ENCODE measurements at places on chromosomes 1 and 21. TPM values are rescaled to one million over a fixed set of nuclear protein-coding genes. Genes with fewer than 3 reads are reported as not detected.

CLEC20A gene
- total RNA-seq: not detected

ZNF593 gene
- total RNA-seq: 30.4 TPM

FOXO6 gene
- 0.23 TPM for total RNA-seq

TSTD1 gene
- 27.3 TPM for total RNA-seq

SAMD11 gene
- total RNA-seq: 3.4 TPM

IL20 gene
- not detected for total RNA-seq

VANGL2 gene
- under 0.01 TPM for total RNA-seq

DNA sequence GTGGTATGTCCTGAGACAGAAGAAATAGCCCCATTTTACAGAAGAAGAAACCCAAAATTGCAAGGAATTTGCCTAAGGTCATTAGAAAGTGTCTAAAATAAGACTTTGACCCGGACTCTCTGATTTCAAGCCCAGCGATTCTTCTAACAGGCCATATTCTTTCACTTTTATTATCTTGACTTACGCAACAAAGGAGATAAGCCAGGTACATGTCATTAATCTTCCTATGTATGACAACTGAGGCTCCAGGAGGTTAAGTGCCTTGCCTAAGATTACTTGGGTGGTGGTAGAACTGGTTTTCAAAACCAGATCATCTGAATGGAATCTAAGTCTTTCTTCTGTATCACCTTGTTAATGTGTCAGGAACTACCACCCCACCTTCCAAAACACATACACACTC is 124.3 kb downstream of the PBX1 start:
- no peak for DNase-seq

GRCh38 chr1:27994060-27994459 is 34.3 kb downstream of the XKR8 start:
- no peak for DNase-seq

- peak; percentile 26 for DNase-seq
Observed at GRCh38 chr1:170704256-170704655, 40.3 kb downstream of the PRRX1 start.

DNA sequence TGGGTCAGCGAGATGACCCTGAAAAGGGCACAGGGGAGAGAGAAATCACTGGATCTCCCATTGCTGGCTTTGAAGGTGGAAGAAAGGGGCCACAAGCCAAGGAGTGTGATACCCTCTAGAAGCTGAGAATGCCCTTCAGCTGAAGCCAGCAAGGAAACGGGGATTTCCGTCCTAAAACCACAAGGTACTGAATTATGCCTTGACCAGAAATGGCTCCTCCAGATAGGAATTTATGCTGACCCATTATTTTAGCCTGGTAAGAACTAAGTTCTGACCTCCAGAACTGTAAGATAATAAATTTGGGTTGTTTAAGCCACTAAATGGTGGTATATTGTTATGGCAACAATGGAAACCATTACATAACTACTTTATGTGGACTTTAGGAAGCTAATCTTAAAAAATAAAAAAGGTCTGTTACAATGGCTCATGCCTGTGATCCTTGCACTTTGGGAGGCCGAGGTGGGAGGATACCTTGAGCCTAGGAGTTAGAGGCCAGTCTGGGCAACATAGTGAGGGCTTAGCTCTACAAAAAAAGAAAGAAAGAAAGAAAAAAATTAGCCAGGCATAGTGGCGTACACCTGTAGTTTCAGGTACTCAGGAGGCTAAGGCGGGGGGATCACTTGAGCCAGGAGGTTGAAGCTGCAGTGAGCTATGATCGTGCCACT is 3.6 kb upstream of the H6PD start:
- DNase-seq: no peak

DNA sequence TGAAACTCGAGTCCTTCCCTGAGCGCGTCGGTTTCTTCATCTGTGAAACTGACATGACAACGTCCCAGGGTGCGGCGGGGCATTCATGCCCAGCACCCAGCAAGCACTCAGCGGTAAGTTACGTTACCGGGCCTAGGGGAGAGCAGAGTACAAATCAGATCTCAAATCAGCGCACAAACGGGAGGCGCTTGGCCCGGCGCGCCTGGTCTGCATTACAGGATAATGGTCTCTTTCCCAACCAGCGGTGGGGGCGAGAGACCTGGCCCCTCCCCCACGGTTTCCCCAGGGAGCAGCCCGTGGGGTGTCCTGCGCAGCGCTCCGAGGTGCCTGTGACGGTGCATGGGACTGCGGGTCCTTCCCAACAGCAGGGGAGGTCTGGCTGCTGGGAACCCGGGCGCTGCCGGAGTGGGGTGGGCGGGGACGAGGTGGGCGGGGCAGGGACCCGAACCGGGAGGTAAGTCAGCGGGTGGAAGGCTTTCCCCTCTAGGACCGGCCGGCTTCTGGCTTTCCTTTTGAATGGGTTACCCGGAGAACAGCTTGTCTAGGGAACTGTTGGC is 1.0 kb downstream of the TMEM51 start:
- DNase-seq: no peak

DNA sequence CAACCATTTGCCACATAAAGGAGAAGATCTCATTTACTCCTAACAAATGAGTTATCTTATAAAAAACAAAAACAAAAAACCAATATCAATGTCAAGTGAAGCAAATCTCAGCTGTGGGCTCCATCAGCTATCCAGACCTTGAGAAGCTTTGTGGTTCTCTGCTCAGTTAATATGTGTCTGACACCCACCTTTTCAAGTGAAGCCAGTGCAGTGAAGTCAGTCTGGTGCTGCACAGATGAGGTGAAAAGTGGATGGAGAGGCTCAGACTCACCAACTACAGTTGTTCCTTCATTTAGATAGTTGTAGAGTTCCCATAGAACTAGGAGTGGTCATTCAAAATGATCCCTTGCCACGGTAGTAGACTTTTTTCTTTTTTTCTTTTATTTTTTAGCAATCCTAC is 106.8 kb downstream of the NTNG1 start:
- DNase-seq: no peak

GRCh38 chr1:115833856-115834255 is 7.1 kb downstream of the NHLH2 start:
- DNase-seq: no peak

DNA sequence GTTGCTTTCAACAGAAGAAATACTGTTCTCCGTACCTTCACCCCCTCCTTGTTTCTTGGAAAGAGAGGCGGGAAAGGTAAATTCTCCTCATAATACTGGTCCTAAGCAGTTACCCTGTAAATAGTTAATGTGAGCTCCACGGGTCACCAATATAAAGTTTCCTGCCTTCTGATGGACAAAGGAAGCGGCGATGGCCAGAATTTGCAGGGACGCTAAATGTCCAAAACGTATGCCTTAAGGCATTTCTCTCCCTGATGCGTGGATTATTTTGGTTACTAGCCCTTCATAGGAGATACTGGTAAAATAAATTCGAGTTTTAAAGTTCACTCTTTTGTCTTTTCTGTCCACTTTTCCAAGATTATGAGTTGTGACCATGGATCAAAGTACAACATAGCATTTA is 898 bp upstream of the PTGS2 start:
- no peak for DNase-seq

DNA sequence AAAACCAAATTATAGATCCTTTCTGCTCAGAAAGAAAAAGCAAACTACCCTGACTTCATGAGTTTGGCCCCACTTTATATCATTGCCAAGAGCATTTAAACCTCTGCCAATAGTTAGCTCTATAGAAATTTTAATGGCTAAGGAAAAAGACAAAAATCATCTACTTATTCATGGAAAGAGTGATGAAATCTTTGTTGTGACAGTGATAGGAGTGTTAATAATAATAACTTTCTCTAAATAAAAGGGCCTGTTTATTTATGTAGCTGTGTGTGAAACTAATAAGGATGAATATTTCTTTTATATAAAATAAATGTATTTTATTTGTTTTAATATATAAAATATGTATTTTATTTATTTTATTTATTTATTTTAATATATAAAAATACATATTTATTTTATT is 6.4 kb downstream of the CHODL start:
- DNase-seq: no peak

GRCh38 chr1:231216498-231216897 is 24.5 kb upstream of the GNPAT start:
- DNase-seq: no peak

DNA sequence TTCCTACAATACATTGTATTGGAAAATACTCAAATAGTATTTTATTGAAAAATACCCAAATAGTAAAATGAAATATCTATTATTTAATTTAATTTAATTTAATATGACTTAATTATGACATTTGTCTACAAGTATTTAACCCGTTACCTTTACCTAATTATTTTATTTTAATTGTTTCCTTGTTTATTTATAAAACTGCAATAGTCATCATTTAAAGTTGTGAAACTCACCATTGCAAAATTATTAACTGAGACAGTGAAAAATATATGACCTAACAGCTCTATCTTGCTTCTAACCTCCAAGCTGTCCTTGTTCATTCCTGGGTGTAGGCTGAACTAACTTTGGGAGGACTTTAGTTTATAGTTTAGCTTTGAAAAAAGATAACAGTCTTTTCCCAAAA is 300.6 kb upstream of the POGK start:
- DNase-seq: no peak

DNA sequence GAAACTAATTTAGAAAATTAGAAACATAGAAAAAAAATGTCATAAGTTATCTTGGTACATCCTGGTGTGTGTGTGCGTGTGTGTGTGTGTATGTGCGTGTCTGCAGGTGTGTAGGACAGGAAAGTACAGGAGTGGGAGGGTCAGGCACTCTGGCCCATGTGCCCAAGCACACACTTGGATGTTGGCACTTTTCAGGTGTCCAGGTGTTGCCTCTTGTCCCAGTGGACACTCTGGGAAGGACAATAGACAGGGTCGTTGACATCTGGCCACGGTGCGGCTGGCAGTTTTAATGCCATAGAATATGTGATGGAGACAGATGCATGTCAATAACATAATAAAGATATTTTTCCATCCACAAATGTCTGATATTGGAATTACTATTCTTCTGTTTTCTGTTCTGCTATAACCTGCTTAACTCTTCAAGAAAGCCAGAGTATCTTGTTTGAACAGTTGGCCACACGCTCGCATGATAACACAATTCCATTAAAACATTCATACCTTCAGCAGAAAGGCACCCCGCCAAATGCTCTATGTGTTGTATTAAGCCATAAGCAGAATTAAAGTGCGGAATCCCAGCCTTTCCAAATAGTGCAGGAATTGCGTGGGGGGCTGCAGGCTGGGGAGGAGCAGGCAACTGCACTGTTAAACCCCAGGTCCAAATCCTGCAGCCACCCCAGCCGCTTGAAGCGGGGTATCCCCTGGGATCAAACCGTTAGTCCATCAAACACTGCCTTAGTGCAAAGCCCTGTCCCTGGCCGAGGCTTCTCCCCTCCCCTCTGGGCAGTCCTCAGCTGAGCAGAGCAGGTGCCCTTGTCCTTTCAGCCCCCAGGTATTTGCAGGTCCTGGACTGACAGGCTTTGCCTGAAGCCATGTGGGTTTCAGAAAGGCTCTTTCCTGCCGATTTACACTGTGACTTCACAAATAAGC is 390.0 kb downstream of the CAMTA1 start:
- DNase-seq: no peak

- no peak for DNase-seq
Observed at GRCh38 chr1:154179946-154180687, 11.8 kb downstream of the TPM3 start.

GRCh38 chr1:111199881-111200801 is at the start of gene DENND2D:
Gene DENND2D, minus strand, starts transcription at chr1:111200646. Its CDS starts 187 bp downstream, at chr1:111200459.
- no peak for DNase-seq

DNA sequence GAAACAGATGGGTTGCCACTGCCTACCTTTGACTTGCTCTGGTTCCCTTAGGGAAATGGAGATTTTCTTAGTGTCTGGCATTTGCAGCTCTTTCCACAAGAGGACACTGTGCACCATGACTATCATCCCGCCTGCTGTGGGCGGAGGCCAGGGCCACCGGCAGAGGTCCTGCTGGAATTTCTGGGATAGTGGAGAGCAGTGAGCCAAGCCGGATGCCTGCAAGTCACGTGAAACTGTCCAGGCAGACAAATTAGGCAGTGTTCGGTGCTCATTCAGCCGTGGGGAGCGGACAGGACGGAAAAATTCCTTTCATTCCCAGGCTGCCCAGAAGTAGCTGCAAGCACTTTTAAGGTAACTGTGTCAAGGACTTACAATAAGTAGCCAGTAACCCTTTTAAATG is 43.4 kb downstream of the IGSF5 start:
- DNase-seq: peak; percentile 57

- no peak for DNase-seq
Observed at GRCh38 chr21:27326301-27326700, 359.4 kb upstream of the ADAMTS5 start.

- peak; percentile 19 for DNase-seq
Observed at GRCh38 chr1:207463021-207463420, 8.9 kb downstream of the CR2 start.

GRCh38 chr1:109160071-109160840 is 46.3 kb downstream of the ELAPOR1 start:
- no peak for DNase-seq

GRCh38 chr21:40902299-40902698 is 55.3 kb upstream of the DSCAM start:
- no peak for DNase-seq

- DNase-seq: peak; percentile 72
Observed at GRCh38 chr1:115929881-115930280, 46.4 kb upstream of the SLC22A15 start.

- no peak for DNase-seq
Observed at GRCh38 chr1:152621993-152622392, 910 bp downstream of the LCE3A start.

- no peak for DNase-seq
Observed at GRCh38 chr1:16321176-16321867, 31.0 kb downstream of the FBXO42 start.

- DNase-seq: no peak
Observed at GRCh38 chr1:156705321-156705917, at the start of gene CRABP2. Gene CRABP2, minus strand, starts transcription at chr1:156705583. Its CDS starts 137 bp downstream, at chr1:156705446.

DNA sequence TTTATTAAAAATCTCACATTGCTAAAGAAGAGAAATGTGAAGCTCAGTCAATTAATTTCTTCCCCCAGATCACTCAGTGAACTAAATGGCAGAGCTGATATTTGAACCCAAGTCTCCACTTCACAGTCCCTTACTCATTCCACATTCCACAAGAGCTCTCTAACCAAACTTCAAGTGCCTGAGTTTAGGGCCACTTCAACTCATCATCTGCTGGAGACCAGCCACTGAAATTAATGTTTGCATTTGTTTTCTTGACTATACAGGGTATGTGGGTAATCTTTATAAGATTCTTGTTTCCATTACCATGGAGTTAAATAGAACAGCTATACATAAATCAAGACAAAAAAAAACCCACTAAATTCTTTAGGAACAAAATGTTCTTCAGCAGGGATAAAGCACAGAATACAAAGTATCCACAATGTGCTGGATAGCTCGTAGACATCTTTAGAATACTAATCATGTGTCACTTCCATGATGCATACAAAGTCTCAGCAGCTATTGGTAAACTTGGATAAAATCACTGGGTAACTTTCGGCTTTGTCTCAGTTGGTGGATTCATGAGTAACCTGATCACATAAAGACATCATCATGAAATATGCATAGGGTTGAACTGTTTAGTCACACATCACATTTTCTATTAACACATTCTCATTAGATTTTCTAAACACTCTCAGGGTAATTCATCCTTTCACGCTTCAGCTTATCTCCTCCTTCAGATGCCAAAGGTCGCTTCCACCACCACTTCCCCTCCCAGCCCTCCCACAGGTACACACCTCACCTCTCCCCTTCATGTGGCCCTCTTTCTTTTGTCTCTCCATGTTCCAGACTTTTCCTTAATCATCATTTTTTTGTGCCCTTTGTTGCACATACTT is 89.8 kb downstream of the LRRC53 start:
- no peak for DNase-seq

GRCh38 chr1:186750257-186750656 is 70.0 kb upstream of the PTGS2 start:
- no peak for DNase-seq
